ENCODE measurements at places on chromosomes 1 and 21.
A peak's percentile ranks its signal among the peaks of the same experiment; 100 is the strongest.

DNA sequence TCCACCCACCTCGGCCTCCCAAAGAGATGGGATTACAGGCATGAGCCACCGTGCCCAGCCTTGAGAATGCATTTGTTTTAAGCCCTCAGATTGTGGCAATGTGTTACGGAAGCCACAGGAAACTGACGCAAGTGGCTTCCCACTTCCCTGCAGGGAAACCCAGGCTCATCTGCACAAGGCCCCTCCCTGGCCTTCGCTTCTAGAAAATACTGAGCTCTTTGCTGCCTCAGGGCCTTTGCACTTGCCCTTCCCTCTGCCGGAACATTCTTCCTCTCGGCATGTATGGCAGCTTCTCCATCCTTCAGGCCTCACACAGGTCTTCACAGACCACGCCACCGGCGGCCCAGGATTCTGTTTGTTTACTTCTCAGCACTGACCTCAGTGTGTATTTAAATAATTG lies 137.0 kb upstream of the TMEM51 start:
- no peak for DNase-seq

- DNase-seq, result peak; percentile 31
Observed at GRCh38 chr1:168518201-168518689, 25.6 kb downstream of the XCL2 start.

DNA sequence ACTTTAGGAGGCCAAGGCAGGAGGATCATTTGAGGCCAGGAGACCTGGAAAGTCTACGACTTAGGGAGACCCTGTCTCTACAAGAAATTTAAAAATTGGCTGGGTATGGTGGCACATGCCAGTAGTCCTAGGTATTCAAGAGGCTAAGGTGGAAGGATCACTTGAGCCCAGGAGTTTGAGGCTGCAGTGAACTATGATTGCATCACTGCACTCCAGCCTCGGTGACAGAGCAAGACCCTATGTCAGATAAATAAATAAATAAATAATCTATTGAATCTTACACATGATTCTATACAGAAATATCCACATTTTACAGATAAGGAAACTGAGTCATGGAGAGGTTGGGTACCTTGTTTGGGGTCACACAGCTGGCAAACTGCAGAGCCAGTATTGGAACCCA lies 89.1 kb downstream of the MAN1C1 start:
- DNase-seq, result no peak

DNA sequence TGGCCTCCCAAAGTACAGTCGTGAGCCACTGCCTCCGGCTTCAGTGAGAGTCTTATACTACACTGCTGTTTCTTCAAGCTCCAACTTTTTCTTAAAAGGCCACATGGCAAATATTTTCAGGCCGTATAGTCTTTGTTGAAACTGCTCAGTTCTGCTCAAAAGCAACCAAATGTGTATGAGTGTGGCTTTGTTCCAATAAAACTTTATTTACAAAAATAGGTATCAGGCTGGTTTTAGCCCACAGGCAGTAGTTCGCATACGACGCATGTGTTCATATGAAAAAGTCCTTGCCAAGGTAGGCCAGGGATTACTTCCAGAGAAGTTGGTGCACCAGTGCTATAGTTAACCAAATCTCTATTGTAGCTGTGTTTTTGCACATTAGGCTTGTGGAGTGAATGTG lies 6.2 kb downstream of the PLEKHM2 start:
- DNase-seq, result no peak

- DNase-seq, result no peak
Observed at GRCh38 chr1:160465123-160465522, 57.9 kb downstream of the SLAMF6 start.

GRCh38 chr1:165387961-165388360 lies 31.4 kb upstream of the LMX1A start:
- no peak for DNase-seq

GRCh38 chr1:37814252-37814651 lies 6.2 kb upstream of the YRDC start:
- DNase-seq, result no peak
